Aorta (tissue), 5 donors: ENCODE measurements at places on chromosomes 16 and 17.

GRCh38 chr16:53912155-53912554, 208.2 kb downstream of the FTO start:
- no peak for DNase-seq

DNA sequence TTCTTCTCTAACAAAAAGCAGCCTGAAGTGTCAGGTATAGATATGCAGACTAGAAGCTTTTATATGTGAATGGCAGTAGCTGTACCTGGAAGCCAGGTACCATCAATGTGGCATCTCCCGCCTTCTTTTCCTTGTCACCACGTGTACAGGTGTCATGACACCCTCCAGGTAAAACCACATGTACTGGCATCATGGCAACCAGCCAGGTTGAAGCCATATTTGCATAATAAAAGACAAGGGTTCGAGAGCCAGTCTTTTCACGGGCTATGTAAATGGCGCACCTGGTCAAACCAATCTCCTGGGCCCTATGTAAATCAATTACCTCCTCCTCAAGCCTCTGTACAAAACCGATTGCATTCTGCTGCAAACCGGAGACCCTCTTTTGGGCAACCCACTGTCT, 541.3 kb downstream of the CDH11 start:
- DNase-seq = no peak

DNA sequence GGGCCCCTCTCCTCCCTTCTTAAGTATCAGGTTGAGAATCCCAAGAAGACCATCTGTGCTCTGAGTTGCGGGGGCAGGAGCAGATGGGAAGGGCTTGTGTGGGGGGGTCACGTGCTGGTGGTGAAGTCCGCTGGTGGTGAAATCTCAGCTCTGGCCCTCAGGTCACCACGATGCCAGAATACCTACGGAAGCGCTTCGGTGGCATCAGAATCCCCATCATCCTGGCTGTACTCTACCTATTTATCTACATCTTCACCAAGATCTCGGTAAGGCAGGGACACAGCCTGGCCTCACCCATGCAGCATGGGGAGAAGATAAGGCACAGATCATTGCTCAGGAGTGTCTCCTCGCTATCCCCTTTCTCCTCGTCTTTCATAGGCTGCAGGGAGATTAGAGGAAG, 29.7 kb downstream of the SLC5A11 start:
- no peak for DNase-seq

- no peak for DNase-seq
These were observed 66.1 kb upstream of the HS3ST4 start for GRCh38 chr16:25625620-25626019.

DNA sequence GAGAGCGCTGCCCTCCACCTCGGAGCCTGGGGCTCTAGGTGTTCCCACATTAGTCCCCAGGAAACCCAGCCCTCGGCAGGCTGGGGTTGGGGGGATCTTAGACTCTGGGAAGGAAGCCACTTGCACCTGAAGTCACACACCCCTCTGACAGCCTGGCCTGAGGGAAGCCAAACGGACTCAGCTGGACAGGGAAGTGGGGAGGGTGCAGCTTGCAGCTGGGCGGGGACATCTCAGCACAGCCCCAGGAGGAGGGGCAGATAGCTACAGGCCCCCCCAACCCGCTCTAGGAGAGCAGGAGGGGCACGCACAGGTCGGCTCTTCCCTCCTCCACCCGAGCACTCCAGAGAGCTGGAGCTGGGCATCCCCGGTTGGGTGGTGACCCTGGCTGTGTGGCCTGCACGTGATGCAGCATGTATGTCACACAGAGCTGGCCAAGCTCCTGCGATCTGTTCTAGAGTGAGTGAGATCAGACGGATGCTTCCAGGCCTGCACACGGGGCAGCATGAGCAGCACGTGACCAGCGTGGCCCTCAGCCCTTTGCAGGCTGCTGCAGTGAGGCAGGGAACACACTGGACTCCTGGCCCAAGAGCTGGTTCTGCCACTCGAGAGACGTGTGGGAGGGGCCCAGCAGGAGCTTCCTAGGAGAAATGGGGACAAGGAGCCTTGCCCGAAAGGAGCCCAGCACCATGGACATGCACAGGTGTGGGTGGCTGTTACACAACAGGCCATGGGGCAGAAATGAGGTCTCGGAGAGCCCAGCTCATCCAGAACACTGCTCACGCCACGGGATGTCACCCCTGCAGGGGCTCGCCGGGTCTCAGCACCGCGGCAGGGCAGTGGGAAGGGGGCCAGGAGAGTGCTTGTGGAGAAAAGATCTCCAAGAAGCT, 15.4 kb downstream of the KIFC3 start:
- DNase-seq = no peak

DNA sequence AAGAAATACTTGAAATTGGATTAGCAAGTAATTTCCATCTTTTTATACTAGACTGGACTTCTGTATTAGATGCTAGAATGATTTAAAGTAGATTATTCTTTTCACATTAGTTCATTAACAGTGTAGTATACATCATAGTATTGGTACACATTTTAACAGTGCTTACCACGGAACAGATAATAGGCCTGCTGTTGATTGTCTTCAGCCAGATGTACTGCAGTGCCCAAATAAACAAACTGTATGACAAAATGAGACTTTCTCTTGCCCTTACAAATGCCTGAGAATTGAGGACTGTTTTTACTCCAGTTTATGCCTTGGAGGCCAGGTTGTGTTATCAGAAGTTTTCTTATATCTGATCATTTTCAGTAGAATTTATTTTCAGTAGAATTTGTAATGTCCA, 631 bp downstream of the EVI2A start:
- no peak for DNase-seq

- DNase-seq = no peak
These were observed 27.1 kb upstream of the ANKFN1 start for GRCh38 chr17:56125830-56126819.

DNA sequence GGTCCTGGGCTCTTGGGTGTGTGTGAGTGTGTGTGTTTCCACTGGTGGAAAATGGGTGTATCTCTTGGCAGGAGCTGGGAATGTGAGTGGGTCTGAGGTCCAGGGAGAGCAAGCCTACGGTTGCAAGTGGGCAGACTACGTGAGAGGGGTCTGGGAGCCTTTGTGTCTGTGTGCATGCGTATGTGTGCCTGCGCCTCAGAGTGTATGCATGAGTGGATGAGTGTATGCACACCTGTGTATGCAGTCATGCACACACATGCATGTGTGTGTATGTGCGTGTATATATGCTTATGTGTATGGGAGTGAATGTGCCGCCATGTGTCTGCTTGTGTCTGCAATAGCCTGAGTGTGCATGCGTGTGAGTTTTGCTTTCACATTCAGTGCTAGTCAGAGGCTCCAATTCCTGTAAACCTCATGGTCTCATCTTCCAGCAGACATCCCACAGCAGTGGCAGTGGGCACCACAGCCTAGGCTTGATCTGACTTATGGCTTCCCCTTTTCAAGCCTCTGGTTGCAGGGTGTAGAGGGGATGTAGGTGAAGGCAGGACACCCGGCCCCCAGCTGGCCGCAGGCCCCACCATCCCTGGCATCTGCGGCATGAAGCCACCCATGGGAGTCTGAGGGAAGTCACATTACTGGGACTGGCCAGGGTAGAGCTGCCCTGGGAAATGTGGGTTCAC, 19.7 kb upstream of the RMI2 start:
- no peak for DNase-seq

DNA sequence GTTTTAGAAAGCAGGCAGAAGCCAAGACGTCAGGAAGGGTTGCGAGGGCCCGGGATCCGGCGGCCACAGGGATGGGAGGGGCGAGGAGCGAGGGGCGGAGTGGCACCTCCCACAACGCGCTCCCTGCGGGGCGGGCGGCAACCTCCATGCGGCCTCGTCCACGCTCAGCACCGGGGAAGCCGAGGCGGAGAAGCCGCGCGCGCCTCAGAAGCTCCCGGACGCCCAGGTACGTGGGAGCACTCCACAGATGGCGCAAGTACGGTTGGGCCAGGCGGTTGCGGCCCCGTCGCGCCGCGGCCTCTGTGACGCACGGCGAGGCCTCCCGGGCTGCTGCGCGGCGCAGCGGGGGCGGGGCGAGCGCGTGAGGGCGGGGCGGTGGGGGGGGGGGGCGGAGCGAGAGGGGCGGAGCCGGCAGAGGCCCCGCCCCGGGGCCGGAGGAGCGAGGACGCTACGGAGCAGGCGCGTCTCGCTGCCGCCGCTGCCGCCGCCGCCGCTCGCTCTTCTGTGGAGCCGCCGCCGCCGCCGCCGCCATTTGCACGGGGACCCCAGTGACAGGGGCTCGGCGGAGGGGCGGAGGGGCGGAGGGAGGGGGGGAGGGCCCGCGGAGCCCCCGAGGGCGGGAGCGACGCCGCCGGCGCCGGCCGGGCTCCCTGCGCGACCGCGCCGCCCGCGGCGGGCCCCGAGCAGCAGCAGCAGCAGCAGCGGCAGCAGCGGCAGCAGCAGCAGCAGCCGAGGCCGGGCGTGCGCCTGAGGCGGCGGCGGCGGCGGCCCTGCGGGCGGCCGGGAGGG, at the start of gene TENT4B:
TSS of gene TENT4B (plus strand) at position 500 of the 789 bp plus-strand sequence. CDS start 316 bp downstream, outside the sequence.
- peak; percentile 96 for DNase-seq

GRCh38 chr17:1718362-1719165, 5.9 kb upstream of the WDR81 start:
- no peak for DNase-seq

- peak; percentile 95 for DNase-seq
These were observed 7.5 kb downstream of the LDHD start for GRCh38 chr16:75108792-75109731.

GRCh38 chr16:2319606-2320005, 20.9 kb downstream of the ABCA3 start:
- peak; percentile 69 for DNase-seq

DNA sequence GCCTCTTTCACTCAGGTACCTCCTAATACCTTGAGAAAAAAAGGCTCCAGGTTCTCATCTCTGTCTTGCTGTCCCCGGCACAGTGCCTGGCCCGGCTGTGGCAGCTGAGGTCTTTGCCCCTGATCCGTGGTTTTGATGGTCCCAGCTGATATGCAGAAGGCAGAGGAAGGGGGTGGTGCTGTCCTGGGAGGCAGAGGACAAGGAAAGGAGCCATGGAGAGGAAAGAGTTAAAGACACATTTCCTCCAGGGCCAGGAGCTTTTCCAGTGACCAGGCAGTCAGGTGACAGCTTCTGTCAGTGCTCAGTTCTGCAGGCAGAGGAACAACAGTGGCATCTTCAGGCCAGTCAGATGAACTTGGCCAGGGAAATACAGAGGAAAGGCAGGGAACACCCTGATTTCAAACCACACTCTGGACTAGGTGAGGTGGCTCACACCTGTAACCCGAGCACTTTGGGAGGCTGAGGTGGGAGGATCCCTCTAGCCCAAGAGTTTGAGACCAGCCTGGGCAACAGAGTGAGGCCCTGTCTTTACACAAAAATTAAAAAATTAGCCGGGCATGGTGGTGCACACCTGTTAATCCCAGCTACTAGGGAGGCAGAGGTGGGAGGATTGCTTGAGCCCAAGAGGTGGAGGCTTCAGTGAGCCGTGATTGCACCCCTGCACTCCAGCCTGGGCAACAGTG, 3.3 kb upstream of the COG1 start:
- peak; percentile 47 for DNase-seq

GRCh38 chr17:54191261-54191660, 368.5 kb downstream of the KIF2B start:
- DNase-seq = no peak

DNA sequence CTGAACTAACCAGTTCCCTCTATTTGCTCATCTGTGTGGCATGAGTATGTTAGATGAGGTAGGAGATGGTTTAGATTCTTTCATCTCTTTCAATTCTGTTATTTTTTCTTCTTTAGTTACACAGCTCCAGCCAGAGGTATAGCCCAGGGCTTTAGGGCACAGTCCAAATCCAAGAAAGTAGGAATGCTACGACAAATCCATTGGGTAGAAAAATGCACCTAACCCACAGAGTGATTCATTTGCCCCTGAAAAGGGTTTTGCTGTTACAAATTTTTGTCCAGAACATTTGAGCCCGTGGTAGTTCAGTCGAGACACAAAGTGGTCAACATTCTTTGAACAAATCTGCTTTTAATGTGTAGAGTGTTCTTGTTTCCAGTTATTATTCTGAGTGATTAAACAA, 250.7 kb downstream of the HS3ST3A1 start:
- DNase-seq = no peak

DNA sequence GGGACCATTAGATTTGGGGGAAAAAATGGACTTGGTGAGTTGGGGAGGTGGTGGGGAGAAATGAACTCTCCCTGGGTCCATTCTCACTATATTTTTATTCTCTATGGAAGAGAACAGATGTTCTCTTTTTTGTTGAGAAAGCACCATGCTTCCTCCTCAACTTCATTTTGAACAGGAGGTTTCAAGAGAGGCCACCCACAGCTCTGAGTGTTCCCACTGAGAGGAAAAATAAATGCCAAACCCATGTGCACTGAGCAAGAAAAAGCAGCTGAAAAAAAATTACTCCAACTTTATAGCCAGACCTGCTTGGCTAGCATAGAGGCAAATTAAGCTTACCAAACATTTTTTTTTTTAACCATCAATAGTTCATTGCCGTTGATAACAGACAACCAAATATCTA, 883.6 kb downstream of the KCNJ2 start:
- DNase-seq = no peak

- no peak for DNase-seq
These were observed 20.8 kb downstream of the DCUN1D3 start for GRCh38 chr16:20879175-20880040.

- DNase-seq = no peak
These were observed 11.9 kb downstream of the ITFG1 start for GRCh38 chr16:47448830-47449575.

GRCh38 chr17:14845591-14846281, 419.4 kb downstream of the PMP22 start:
- DNase-seq = no peak

- no peak for DNase-seq
These were observed 632 bp downstream of the CCL15 start for GRCh38 chr17:36000732-36001109.

DNA sequence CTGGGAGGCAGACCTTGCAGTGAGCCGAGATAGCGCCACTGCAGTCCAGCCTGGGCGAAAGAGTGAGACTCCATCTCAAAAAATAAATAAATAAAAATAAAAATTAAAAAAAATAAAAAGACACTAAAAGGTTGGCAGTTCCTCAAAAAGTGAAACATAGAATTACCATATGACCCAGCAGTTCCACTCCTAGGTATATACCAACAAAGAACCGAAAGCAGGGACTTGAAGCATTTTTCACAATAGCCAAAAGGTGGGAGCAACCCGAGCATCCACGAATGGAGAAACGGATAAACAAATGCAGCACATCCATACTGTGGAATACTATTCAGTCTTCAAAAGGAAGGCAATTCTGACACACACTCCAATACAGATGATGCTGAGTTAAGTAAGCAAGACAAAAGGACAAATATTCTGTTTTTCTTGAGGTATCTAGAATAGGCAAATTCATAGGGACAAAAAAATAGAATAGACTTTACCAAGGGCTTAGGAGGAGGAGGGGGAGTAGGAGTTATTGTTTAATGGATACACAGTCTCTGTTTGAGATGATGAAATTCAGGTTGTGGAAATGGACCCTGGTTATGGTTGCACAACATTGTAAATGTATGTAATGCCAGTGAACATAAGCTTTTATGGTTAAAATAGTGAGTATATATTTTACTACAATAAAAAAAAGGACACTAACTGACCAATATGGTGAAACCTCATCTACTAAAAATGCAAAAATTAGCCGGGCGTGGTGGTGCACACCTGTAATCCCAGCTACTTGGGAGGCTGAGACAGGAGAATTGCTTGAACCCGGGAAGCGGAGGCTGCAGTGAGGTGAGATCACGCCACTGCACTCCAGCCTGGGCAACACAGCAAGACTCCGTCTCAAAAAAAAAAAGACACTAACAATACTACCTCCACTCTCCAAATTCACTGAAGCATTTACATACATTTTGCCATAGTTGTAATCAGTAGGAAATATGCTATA, 27.0 kb upstream of the SLC35B1 start:
- DNase-seq = no peak

GRCh38 chr16:47449788-47450187, 11.1 kb downstream of the ITFG1 start:
- DNase-seq = no peak

GRCh38 chr17:33046361-33047255, 55.0 kb downstream of the SPACA3 start:
- no peak for DNase-seq
